ENCODE measurements at places on chromosomes 4 and X. TPM values are rescaled to one million over a fixed set of nuclear protein-coding genes. Genes with fewer than 3 reads are reported as not detected.

The HHIP gene
- 8.8 TPM for total RNA-seq

The NMU gene
- not detected for total RNA-seq

The ATOH1 gene
- not detected for total RNA-seq

The SLC49A3 gene
- total RNA-seq, result 5.7 TPM

The MXRA5 gene
- total RNA-seq, result 0.94 TPM

The FGB gene
- not detected for total RNA-seq

The TMPRSS11B gene
- not detected for total RNA-seq

The GAGE12E gene
- not detected for total RNA-seq

The WDR17 gene
- 0.26 TPM for total RNA-seq

The CYSLTR1 gene
- total RNA-seq, result not detected

The SOWAHB gene
- total RNA-seq, result not detected

The RAB40A gene
- 0.58 TPM for total RNA-seq

The AVPR2 gene
- total RNA-seq, result 0.12 TPM

The RHOXF1 gene
- total RNA-seq, result not detected

The ESX1 gene
- total RNA-seq, result not detected

The HS6ST2 gene
- 0.09 TPM for total RNA-seq

The MAGEE2 gene
- total RNA-seq, result not detected

The PRKG2 gene
- total RNA-seq, result 4.3 TPM

The SCRG1 gene
- total RNA-seq, result 1.4 TPM

The OTC gene
- total RNA-seq, result not detected

The HTT gene
- 17.0 TPM for total RNA-seq

The BCAP31 gene
- 110 TPM for total RNA-seq

The NEXMIF gene
- under 0.01 TPM for total RNA-seq

The PLRG1 gene
- total RNA-seq, result 41.6 TPM

The NUDT9 gene
- total RNA-seq, result 30.7 TPM

The CLNK gene
- not detected for total RNA-seq

The GNL3L gene
- total RNA-seq, result 12.9 TPM

The BANK1 gene
- not detected for total RNA-seq

The CTAG2 gene
- not detected for total RNA-seq

The NWD2 gene
- not detected for total RNA-seq

The RTL3 gene
- total RNA-seq, result 0.12 TPM

The FGF5 gene
- total RNA-seq, result 0.12 TPM

The RBMX2 gene
- 10.7 TPM for total RNA-seq

The KCNIP4 gene
- total RNA-seq, result not detected

The HGFAC gene
- not detected for total RNA-seq
